Caco-2 (cell line): ENCODE measurements at places on chromosomes 7 and 10. TPM values are rescaled to one million over a fixed set of nuclear protein-coding genes. Genes with fewer than 3 reads are reported as not detected.

DNA sequence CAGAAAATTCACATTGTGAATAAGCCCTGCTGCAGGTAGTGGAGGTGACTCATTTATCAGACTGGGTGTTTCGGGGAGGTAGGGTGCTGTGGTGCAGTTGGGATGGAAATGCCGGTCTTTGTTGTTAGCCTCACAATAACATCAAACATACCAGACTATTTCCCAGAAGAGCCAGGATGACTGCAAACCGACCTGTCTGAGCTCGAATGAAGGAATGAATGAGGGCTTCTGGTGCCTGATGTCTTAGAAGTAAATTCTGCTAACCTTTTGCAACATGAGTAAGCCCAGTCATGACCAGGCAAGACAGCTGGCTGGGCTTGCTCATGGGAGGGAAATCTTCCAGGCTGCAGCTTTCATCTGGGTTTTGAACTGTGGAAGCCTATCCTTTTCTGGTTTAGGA, 2.4 kb upstream of the VDAC2 start:
- DNase-seq = no peak

DNA sequence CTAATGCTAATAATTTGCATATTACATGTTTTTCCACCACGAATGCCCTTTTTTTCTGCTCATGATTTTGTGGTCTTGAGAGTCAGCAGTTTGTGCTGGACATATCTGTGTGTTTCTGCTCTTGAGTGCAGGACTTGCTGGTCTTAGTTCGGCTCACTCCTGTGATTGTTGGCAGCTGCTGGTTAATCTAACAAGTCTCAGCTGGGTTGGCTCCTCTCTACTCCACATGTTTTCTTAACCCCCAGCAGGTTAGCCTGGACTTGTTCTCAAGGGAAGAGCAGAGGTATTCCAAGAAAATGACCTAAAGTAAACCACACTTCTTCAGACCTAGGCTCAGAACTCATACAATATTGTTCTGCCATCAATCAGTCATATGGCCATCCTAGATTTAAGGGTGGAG, 1238.9 kb downstream of the XPNPEP1 start:
- no peak for DNase-seq

GRCh38 chr10:84521013-84521412, 192.6 kb downstream of the CCSER2 start:
- no peak for DNase-seq

Gene CNNM1
- total RNA-seq = not detected in 2 replicates

Gene NUTM2D
- total RNA-seq = 2.9 and 4.4 TPM in 2 replicates

DNA sequence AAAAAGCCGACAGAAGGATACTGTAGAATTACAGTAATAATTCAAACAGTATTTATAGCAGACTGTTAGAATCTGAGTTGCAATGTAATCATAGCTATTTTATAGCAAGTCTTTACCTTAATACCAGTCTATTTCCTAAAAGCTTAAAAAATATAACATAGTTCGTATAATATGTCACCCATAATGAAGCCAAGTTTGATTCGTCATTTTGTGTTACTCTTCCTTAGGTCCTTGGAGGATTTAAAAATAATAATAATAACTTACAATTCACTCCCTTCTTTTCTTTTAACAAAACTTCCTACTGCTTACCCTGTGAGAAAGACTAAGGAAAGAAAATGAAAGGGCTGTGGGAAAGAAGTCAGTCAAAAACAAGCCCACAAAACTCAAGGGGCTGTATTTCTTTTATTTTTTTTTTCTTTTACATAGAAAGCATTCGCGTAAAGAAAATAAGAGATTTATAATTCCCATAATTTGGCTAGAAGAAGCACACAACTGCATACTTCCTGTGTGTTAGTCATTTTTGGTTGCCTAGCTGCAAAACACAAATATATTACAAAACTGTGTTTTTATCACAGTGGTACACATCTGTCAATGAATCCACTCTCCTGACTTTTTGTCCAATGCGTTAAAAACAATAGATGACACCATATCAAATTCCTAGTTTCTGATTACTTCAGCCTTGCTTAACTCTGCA, 187.2 kb upstream of the CELF2 start:
- DNase-seq = no peak

- no peak for DNase-seq
Measured at GRCh38 chr7:112084520-112084971, 121.7 kb downstream of the DOCK4 start.

- peak; percentile 55 for DNase-seq
Measured at GRCh38 chr7:97064972-97065587, 40.4 kb upstream of the DLX5 start.

GRCh38 chr10:74925708-74926107, 99.3 kb downstream of the KAT6B start:
- no peak for DNase-seq

DNA sequence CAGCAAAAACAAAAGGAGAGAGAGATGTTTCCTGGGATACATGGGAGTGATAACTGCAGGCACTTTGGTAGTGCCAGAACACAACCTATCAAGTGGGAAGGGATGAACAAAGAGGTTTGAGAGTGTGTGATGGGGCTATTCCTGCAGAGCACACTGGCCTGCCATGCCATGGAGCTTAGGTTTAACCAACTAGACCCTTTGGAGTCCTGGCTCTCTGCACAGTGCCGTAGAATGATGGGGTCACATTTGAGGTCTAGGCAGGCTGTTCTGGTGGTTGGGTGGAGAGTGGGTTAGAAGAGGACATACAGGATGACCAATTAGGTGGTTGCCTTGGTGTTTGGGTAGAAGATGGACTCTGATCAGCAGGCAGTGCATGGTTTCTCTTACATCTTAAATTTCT, 101.9 kb upstream of the HABP2 start:
- no peak for DNase-seq

Gene PAPOLB
- total RNA-seq = not detected in 2 replicates

DNA sequence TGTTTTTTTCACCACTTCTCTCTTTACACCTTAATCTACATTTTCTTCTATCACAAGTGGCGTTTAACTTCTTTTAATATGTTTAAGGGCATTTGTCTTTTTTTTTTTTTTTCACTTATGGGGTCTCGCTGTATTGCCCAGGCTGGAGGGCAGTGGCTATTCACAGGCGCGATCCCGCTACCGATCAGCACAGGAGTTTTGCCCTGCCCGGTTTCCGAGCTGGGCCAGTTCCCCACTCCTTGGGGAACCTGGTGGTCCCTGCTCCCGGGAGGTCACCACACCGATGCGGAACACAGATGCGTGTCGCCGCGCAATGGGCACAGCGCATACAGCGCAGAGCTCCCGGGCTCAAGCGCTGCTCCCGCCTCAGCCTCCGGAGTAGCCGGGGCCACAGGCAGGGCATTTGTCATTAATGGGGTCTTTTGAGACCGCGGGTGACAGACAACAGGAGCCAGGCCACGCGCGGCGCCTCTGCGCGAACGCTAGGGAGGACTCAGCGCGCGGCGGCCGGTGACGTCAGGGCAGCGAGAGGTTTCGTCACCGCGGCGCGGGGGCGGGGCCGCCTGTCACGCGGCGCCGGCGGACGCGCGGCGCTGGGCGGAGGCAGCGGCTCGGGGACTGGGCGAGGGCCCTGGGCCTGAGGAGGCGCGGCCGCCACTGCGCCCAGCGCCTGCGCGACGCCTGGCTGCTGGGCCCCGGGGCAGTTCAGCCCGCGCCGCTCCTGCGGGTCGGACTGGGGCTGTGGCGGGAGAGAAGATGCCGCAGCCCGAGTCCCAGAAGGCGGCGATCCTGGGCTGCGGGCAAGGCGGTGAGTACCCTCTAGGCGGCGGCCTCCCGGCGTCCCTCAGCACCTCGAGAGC, at the start of gene GALNT11:
TSS of gene GALNT11 (plus strand) at position 598 of the 860 bp plus-strand sequence. CDS start 68,554 bp downstream, outside the sequence.
- DNase-seq = peak; percentile 93

Gene RPEL1
- total RNA-seq = 0.21 TPM in 1 of 2 replicates, not detected in the other

DNA sequence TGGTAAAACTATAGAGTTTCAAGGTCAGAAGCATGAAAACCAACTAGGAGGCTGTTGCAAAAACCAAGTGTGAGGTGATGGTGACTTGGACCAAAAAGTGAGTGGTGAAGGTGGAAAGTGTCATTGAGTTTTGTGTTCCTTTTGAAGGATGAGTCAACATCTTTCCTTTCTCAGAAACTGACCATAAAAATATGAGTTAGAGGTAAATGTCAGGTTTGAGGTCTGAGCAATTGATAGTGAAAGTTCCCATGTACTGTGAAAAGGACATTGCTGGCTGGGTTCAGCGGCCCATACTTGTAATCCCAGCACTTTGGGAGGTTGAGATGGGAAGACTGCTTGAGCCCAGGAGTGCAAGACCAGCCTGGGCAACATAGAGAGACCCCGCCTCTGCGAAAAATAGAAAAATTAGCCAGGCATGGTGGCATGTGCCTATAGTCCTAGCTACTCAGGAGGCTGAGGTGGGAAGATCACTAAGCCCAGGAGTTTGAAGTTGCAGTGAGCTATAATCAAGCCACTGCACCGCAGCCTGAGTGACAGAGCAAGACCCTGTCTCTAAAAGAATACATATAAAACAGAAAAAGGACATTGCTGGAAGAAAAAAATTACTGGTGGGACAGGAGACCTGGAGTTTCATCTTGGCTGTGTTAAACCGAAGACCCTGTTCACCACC, 89.3 kb upstream of the ARID5B start:
- DNase-seq = no peak

- DNase-seq = no peak
Measured at GRCh38 chr10:59036311-59037017, 140.0 kb upstream of the PHYHIPL start.

- no peak for DNase-seq
Measured at GRCh38 chr10:97916586-97916985, 66.9 kb downstream of the GOLGA7B start.

GRCh38 chr10:70738761-70739121, 46.4 kb downstream of the TBATA start:
- DNase-seq = no peak

Gene SCIN
- total RNA-seq = 0.39 and 0.84 TPM in 2 replicates

- DNase-seq = no peak
Measured at GRCh38 chr10:91512458-91512857, 102.3 kb downstream of the HECTD2 start.

Gene OR13A1
- total RNA-seq = not detected in 2 replicates

- no peak for DNase-seq
Measured at GRCh38 chr10:44858017-44858371, 53.1 kb upstream of the TMEM72 start.

DNA sequence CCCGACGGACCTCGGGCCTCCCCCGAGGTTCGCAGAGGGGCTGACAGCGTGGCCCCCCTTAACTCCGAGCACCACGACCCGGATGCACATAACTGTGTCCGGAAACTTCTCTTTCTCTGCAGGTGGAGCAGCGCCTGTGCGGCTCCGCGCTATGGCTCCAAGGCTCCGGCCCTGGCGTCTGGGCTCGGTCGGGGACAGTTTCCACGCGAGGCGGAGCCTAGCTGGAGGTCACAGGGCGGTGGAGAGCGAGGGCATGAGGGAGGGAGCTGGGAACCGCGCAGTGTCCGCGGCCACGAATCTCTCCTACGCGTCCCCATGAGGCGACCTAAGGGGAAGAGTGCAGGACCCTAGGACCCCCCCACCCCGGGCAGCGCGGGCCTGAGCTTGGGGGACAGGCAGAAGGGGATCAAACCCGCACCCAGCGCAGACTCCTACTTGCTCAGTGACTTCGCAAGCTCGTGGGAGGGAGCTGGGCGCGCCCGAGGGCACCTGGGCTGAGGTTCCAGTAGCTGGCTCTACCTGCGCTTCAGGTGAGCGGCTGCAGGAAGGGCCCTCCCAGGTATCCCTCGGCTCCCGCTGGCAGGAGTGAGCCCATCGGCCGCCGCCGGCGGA, 8.6 kb upstream of the MNX1 start:
- DNase-seq = no peak

GRCh38 chr10:132291826-132292225, 15.9 kb downstream of the STK32C start:
- DNase-seq = peak; percentile 15

DNA sequence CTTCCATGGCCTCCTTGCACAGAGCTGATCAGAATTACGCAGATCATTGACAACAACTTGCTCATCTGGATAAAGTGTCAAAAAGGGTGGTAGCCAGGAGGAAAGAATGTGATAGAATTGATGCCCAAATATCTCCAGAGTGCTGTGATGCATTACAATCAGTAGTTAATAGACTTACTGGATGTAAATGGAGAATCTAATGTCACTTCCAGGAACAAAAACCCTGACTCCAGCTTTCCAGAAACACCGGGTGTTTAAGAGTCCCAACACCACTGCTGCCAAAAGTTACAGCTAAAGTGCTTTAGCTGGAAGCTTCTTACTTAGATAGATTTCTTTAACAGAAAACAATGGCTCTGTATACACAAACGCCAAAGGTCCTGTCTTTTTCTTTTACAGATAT, 25.7 kb upstream of the OSBPL3 start:
- no peak for DNase-seq

Gene AKR1C2
- 28.8 and 41.7 TPM in 2 replicates for total RNA-seq

GRCh38 chr10:1315178-1315577, 259.0 kb downstream of the WDR37 start:
- no peak for DNase-seq

Gene RSBN1L
- total RNA-seq = 21.4 and 25.3 TPM in 2 replicates

- DNase-seq = peak; percentile 22
Measured at GRCh38 chr7:17558558-17559332, 260.3 kb downstream of the AHR start.

Gene MBL2
- 0.20 and 0.46 TPM in 2 replicates for total RNA-seq

- DNase-seq = no peak
Measured at GRCh38 chr10:101444058-101444898, 90.3 kb downstream of the BTRC start.

GRCh38 chr7:2825559-2826227, 18.4 kb downstream of the GNA12 start:
- DNase-seq = no peak

DNA sequence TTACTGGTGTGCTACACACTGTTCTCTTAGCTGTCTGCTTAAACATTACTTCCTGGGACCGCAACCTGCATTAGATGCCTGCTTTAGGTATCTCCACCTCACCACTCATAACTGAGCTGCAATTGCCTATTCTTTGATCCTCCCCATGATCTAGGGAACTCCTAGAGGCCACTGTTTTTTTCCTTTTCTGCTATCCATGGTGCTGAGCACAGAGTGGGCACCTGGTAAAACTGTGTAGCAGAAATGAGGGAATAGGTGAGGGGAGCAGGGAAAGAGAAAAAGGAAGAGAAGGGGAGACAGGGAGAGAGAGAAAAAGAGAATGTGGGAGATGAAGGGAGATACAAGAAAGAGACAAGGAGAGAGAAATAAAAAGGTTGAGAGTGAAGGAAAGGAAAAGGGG, 434.9 kb downstream of the ADRA2A start:
- DNase-seq = no peak
